Activated naive CD4-positive, alpha-beta T cell (primary cell): ENCODE measurements at places on chromosomes 1 and 21.

GRCh38 chr1:103509250-103509649, 16.2 kb upstream of the RNPC3 start:
- no peak for DNase-seq

DNA sequence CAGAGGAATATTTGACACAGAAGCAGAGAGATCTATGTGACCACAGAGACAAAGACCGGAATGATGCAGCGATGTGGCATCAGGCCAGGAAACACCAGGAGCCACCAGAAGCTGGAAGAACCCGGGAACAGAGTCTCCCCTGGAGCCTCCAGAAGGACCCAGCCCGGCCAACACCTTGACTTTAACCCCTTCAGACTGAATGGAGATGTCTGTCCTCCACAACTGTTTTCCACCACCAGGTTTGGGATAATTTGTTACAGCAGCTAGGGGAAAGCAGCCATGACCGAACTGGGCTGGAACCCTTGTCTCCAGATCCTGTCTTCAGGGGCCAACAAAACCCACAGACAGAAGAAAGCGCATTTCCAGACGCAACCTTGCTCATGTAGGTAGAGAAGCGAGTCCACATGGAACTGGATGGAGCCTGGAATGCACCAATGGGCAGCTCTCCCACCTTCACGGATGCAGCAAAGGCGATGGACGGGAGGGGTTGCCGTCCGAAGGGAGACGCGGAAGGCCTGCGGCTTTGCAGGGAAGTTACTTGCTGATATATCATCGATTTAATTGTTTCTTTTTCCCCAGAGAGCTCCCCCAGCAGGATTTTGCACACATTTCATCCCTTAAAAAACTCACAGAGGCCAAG, 396.6 kb downstream of the NPHP4 start:
- DNase-seq = no peak

DNA sequence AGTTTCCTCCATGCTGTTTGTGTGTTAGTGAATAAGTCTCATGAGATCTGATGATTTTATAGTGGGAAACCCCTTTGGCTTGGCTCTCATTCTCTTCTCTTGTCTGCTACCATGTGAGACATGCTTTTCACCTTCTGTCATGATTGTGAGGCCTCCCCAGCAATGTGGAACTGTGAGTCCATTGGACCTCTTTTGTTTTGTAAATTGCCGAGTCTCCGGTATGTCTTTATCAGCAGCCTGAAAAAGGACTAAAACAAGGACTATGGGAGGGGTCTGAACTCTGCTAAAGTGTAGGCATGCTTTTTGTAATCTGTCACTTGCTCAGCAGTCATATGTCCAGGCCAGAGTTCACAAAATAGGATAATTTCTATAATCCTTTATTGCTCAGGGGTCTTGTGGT, 164.0 kb upstream of the SNX7 start:
- DNase-seq = no peak

DNA sequence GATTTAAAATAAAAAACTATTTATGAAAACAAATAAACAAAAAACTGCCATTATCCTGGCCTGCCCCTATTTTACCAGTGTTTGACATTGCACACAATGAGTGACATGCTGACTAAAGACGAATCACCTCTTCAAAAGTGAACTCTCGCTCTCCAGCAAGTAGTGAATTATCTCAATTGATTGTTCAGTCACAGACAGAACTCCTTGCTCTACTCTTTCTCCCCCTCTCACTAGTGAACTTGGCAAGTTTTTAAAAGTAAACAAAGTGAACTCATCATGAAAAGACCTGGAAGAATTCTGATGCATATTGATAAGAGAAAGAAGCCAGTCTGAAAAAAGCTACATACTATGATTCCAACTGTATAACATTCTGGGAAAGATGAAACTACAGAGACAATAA, 4.7 kb upstream of the C1orf52 start:
- no peak for DNase-seq

- no peak for DNase-seq
Observed at GRCh38 chr1:39043513-39043912, 17.4 kb downstream of the NDUFS5 start.

GRCh38 chr1:177255411-177255810, 84.7 kb downstream of the BRINP2 start:
- no peak for DNase-seq

GRCh38 chr1:161038523-161039153, at the start of gene TSTD1:
Gene TSTD1 (minus strand): TSS chr1:161038964. CDS start chr1:161038889, 75 bp downstream.
- peak; percentile 67 for DNase-seq

DNA sequence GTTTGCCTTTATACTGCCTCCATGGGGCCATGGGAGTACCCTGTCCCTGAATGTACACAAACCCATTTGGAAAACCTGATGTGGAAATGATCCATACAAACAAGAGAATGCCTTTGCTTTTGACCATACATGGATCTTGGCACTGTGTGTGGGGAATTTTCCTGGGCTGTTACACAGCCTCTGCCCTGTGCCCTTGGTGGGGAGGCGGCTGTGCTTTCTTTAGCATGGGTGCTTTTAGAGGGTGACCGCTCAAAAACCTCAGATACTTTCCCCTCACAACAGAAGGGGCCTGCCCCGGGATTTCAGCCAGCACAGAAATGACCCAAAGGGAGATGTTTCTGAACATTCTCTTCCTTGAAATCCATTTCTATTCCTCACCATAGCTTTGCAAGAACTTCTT, 194.8 kb downstream of the LMO4 start:
- DNase-seq = no peak

DNA sequence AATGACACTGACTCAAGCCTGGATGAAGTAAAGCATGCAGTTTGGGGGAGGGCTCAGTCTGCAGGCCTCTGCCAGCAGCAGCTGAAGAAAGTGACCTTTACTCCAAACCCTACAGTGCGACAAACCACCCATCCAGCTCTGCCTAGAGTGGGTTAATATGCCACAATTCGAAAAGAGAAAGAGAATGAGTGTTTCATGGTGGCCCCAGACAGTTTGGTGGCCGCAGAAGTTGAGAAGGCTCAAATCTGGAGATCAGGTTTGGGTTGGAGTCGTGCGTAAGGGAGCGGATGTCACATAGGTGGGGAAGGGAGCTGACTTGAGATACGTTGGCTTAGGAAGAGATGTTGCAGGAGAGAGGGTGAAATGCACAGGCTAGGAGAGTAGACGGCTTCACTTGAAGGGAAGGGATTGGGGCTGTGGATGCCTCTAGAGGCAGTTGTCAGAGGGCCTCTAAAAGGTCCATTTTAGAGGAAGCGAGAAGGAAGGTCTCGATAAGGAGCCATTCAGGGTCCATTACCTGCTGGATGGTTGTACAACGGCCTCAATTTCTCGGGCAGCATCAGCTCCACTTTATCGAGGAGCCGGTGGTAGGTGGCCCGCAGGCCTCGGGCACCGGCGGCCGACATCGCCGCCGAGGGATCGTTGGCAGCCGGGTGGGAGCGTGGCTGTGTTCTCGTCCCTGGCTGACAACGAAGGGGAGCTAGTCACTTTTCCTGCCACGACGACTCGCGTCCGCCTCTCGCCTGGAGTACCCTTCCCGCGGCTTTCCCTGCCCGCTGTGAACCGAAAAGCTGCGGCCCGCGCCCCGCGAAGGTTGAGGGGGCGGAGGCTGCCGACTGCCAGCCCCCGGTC, 1.0 kb upstream of the DCAF6 start:
- no peak for DNase-seq

DNA sequence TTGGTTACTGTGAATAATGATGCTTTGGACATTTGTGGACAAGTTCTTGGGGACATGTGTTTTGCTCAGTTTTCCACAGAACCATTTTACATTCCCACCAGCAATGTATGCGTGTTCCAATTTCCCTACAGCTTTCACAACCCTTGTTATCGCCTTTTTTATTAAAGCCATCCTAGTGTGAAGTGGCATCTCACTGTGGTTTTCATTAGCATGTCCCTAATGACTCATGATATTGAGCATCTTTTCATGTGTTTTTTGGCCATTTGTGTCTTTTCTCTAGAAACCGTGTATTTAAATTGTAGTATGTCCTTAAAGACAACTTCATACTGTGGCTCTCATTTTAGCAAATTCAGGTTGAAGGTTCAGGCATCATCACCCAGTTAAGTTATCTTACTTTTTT, 132.1 kb downstream of the TGFBR3 start:
- no peak for DNase-seq

GRCh38 chr1:203210988-203211387, 18.5 kb downstream of the CHIT1 start:
- no peak for DNase-seq

GRCh38 chr1:211017075-211017718, 116.8 kb downstream of the KCNH1 start:
- DNase-seq = no peak

GRCh38 chr1:180527101-180527669, 24.8 kb upstream of the ACBD6 start:
- no peak for DNase-seq

GRCh38 chr1:204443871-204444581, 32.4 kb upstream of the PPP1R15B start:
- no peak for DNase-seq

DNA sequence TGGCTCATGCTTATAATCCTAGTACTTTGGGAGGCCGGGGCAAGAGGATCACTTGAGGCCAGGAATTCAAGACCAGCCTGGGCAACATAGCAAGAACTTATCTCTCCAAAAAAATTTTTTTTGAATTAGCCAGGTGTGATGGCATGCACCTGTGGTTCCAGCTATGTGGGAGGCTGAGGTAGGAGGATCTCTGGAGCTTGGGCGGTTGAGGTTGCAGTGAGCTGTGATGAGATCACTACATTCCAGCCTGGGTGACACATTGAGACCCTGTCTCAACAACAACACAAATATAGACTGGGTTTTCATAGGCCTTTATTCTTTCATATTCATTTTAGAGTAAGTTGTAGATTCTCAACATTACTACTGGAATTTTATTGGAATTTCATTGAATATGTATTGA, 12.8 kb downstream of the MED18 start:
- DNase-seq = no peak

DNA sequence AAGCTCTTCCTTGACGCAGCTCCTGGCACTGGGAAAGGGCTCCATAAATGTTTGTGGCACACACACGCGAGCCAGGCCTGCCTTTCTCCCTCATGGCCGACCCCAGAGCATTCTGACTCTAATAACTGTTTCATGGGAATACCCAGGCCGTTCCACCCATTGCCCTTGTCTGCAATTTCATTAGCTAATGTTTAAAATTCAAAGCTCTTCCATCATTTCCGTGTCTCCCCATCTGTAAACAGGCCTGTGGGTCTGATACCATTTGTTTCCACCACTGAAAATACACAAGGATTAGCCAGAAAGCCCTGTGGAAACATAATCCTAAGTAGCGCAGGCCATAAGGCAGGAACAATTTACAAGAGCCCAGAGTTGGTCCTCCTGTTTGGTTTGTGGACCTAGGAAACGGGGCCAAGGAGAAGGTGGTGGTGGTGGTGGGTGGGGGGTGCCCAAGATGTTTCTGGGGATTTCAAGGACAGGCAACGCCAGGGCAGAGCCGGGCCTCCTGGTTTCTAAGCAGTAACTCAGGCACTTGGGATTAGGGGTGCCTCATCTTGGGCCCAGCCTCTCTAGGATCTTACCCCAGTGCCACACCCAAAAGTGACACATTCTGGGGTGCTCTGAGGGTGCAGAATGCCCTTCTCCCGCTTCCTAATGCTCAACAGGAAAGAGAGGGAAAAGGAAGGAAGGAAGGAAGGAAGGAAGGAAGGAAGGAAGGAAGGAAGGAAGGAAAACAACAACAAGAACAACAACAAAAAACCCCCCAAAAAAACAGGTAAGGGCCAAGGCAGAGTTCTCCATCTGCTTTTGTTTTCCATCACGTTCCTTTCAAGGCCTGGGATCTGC, 79.4 kb downstream of the SSBP3 start:
- DNase-seq = no peak

DNA sequence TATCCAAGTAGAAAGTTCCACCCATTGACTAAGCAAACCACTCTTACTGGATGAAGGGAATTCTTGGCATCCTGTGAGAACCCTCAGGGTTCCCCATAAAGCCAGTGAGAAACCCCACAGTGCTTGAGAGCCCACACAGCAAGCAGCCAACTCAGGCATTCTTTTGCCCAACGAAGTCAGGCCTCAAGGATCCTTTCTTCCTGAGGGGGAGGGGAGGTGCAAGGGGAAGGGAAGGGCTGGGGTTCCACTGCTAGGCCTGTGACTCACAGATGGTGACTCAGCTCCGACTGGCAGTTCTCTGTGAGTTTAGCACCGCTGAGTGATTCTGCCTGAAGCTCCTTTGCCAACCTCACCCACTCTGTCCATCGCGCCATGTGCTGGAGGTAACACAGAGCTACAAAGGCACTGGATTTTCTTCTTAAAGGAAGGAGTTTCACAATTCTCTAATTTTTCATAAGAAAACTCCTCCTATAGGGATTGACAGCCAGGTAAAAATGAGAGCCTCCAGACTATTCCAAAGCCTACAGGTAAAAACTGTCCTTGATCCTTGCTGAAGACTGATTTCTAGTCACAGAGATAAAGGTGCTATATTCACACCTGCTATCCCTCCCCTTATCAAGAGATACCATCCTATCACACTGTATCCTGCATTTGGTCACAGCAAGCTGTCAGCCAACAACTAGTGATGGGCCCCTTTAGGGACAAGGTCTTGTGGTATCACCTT, 4.8 kb downstream of the ENO1 start:
- peak; percentile 38 for DNase-seq
